ENCODE measurements at places on chromosomes 6 and 20.
A peak's percentile ranks its signal among the peaks of the same experiment; 100 is the strongest.

- peak; percentile 60 for DNase-seq
These were observed 28.4 kb downstream of the TFEB start for GRCh38 chr6:41706876-41707564.

- no peak for DNase-seq
These were observed 130.1 kb upstream of the SLC2A12 start for GRCh38 chr6:134182528-134182927.

- peak; percentile 98 for DNase-seq
These were observed at the start of gene TSPYL4 for GRCh38 chr6:116253505-116254296. TSS of gene TSPYL4 (minus strand) at chr6:116254075. CDS start at chr6:116254008, 67 bp downstream.

DNA sequence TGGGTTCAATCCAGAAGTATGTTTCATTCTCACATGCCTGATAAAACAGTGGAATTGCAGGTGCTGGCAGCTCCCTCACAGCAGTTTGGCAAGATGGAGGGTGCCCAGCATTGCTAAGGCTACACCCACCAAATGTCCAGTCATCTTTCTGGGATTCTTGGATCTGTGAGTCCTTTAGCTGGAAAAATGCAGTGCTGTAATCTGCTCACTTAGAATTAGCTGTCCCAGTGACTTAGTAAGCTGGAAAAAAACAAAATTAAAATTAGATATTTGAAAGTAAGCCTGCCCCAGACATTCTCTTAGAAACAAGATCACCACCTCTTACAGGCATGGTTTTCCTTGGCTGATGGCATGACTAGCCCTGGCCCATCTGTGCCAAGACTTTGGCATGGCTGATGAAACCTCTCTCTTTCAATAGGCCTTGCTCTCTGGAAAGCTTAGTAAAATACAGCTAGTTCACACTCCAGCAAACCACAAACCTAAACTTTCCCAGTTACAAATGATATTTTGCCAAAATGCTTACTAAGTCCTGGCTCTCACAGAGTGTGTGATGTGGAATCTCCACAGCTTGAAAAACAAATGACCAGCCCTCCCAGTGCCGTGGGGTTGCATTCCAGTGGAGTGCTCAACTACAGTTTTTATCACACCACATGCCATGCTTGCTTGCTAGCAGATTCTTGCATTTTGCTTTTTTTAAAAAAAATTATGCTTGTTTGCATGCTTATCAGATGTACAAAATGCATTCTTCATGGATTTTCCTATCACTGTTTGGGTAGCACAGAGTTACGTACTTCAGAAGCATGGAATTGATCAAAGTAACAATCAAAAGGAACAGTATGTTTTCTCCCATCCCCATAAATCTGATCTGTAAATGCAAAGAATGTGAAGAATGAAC is 261.5 kb downstream of the EYA4 start:
- peak; percentile 99 for DNase-seq

GRCh38 chr6:125888989-125889656 is 67.4 kb upstream of the HINT3 start:
- peak; percentile 46 for DNase-seq
